COR-L47 (cell line): ENCODE measurements at places on chromosomes 1 and 21.

DNA sequence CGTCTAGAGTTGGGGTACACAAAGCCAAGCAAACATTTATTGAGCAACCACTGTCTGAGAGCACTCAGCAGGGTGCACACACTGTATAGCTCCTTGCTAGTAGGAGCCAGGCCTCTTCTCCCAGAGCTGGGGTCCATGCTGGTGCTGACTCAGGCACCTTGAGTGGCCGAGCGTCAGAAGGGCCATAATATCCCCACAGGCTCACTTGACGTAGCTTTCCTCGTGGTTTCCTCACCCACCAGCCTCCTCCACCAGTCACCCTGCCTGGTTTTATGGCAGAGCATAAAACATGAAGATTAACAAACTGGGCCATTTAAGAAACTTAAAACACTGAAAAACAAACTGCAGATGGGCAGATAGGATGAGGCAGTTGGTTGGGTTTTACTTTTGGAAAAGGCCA lies 361.5 kb downstream of the HHAT start:
- DNase-seq: no peak

DNA sequence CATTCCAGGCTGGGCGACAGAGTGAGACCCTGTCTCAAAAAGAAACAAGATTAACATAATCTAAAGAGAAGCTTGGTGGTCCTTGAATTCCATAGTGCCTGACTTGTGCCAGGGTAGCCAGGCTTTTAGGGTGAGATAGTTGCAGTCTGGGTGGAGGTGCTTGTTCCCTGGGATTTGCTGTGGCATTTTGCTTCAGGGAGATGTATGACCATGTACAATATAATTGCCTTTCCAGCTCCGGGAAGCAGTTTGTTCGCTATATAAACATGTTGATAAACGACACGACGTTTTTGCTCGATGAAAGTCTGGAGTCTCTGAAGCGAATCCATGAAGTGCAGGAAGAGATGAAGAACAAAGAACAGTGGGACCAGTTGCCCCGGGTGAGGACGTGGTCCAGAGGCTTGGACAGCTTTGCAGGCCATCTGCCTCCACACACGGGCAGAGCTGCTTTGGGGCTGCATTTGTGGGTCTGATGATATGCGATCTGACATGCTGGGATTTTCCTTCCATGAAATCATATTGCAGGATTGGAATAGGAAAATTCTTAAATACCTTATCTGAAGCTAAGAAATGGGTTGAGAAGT lies 49.4 kb upstream of the KIF1B start:
- DNase-seq: no peak

- DNase-seq: no peak
These were observed 81.4 kb upstream of the CASZ1 start for GRCh38 chr1:10877894-10878293.

DNA sequence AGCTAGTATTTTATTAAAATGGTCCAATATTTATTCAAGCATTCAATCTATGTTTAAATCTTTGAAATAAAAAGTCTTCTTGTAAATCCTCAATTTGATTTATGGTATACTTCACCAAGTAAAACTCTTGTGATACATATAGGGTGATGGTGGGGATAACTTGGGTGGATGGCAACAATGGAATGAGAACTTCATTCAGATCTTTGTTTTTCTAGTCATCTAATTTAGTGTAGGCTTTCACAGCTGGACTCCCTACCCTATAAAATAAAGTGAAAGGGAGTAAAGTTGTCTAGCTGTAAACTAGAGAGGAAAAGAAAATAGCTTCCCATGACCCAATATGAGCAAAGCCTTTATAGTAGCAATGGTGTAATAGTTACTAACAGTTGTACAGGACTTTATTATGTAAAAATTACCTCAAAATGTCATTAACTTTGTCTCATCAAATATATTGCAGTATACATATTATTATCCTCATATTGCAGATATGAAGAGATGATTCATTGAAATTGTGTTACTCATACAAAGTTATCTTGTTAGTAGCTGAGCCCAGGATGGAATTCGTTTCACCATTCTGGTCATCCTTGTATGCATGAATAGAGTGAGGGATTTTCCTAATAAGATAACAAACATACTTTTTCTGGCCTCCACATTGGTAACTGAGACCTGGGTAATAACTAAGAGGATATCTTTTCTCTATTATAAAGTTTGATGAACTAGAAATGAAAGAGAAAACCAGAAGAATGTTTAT lies 1377.7 kb upstream of the ADGRL4 start:
- no peak for DNase-seq

GRCh38 chr1:11340233-11340632 lies 67.2 kb downstream of the UBIAD1 start:
- no peak for DNase-seq
